ENCODE measurements at places on chromosomes 7 and 10. TPM values are rescaled to one million over a fixed set of nuclear protein-coding genes. Genes with fewer than 3 reads are reported as not detected.

GNGT1 gene
- polyA plus RNA-seq = 0.26 TPM

- no peak for DNase-seq
These were observed 40.7 kb downstream of the TBC1D12 start for GRCh38 chr10:94443047-94443446.

DNA sequence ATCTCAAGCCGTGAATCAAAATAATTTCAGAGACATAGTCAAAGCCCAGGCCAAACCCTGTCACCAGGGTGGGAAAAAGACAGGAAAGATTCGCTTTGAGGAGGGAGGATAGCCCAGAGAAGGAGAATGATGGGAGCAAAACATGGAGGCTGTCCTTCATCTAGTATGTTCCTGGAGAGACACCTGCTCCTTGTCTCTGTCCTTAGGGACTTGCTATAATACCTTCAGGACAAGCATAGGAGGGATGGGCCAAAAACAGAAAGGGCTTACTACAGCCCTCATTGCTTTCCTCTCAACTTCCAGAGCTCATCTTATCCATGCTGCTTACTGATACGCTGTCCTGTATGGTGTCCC, 593.7 kb downstream of the LRMDA start:
- DNase-seq = no peak

ANXA8L1 gene
- not detected for polyA plus RNA-seq

- no peak for DNase-seq
These were observed 15.7 kb downstream of the BPGM start for GRCh38 chr7:134662166-134662870.

DNA sequence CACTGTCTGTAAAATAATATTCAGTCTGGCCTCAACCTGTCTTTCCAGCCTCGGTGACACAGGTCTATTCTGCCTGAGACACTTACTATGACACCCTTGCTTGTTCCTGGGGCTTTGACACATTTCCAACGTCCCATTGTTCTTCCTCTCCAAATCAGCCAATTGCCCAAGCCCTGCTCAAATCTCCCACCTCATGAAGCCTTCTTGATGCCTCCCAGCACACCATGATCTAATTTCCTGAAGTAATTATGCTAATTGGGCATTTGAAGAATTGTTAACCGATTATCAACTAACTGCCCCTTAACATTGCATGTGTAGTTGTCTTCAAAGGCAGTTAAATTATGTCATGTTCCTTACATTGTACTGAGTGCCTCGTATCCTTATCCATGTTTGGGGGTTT, 33.1 kb downstream of the CAV1 start:
- no peak for DNase-seq

DNA sequence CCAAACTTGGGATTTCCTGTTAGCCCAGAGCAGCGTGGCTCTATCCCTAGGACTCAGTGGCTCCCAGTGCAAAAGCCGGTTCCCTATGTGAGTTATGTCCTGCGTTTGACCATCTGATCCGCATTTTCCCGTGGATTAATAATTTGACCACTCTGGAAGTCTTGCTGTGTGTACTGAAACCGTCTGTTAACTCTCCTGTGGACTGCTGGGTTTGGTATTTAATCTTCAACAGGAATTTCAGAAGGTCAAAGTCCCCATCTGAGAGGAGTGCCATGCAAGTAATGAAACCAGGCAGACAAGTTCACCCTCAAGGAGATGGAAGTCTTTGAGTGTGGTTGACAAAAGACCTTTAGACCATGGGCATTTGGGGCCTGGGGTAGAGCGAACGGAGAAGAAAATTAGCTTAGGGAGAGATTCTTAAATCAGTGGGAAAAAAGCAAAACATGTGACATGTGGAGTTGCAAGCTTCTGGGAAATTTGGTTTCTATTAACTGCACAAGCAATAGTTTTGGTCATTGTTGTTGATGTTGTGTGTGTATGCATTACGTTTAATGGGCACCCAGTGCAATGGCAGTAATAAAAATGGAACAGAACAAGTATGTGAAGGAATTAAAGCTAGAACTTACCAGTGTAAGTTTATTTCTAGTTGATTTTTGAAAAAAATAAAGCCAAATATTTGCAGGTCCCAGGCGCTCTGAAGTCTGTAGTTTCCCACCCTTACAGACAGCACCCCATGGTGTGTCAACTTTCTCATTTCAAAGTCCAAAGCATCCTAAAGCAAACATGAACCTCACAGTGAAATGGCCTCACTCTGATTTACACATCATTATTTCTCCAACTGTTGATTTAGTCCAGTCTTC, 38.2 kb downstream of the LYZL1 start:
- DNase-seq = no peak

DNA sequence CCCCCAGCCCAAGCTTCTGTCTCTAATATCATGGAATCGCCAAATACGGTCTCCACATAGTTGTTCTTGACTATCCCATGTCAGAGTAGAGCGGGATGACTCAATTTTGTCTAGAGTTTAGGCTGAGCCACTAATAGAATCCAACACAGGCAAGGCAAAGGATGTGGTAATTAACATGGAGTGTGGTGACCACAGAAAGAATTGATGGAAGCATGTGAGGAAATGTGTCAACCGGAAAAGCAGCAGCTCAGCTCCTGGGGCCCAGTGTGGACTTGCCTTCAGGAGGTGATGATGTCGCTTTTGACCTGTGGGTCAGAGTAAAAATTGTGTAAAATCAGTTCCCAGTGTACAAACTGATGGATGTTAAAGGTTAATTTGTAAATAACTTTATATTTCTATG, 139.3 kb upstream of the KLF6 start:
- DNase-seq = no peak

CRPPA gene
- 4.0 TPM for polyA plus RNA-seq

GRCh38 chr7:29341156-29341555, 146.6 kb downstream of the CHN2 start:
- no peak for DNase-seq

DNA sequence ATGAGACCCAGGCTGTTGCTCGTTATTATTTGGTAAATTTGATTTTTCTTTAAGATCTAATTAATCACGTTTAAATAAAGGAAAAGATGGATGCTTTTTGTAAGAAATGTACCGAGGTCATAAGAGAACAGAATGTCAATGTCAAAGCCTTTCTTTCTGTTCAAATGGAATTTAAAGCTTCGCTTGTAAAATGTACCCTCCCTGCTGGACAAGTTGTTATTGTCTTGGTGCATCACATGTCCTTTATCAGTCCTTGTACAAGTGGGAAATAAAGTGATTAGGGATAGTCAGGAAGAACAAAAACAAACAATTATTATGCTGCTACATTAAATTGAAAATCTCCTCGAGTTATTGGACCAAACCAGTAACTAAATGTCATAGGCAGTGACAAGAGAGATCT, 363.2 kb downstream of the PHTF2 start:
- no peak for DNase-seq

JAZF1 gene
- polyA plus RNA-seq = 11.1 TPM

- no peak for DNase-seq
These were observed 176.3 kb downstream of the DGKI start for GRCh38 chr7:137670222-137671064.

GRCh38 chr7:44467217-44467548, 23.3 kb downstream of the NUDCD3 start:
- DNase-seq = no peak

IGF2BP3 gene
- polyA plus RNA-seq = 70.5 TPM
